ENCODE measurements at places on chromosomes 3 and 15.

- no peak for DNase-seq
Observed at GRCh38 chr15:45083223-45083622, 30.7 kb downstream of the DUOX2 start.

DNA sequence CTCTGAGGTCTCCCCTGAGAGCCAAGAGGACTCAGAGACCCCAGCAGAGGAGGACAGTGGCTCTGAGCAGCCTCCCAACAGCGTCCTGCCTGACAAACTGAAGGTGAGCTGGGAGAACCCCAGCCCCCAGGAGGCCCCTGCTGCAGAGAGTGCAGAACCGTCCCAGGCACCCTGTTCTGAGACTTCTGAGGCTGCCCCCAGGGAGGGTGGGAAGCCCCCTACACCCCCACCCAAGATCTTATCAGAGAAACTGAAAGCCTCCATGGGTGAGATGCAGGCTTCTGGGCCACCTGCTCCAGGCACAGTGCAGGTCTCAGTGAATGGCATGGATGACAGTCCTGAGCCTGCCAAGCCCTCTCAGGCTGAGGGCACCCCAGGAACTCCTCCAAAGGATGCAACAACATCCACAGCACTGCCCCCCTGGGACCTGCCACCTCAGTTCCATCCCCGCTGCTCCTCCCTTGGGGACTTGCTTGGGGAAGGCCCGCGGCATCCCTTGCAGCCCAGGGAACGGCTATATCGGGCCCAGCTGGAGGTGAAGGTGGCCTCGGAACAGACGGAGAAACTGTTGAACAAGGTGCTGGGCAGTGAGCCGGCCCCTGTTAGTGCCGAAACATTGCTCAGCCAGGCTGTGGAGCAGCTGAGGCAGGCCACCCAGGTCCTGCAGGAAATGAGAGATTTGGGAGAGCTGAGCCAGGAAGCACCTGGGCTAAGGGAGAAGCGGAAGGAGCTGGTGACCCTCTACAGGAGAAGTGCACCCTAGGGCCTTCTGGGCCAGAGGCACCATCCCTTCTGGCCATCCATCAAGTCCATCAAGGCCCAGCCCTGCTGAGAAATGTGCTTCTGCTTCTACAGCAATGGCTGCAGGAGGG is 23.6 kb downstream of the PLEKHO2 start:
- DNase-seq: no peak

- DNase-seq: no peak
Observed at GRCh38 chr3:146280864-146281263, 30.0 kb upstream of the PLSCR4 start.

DNA sequence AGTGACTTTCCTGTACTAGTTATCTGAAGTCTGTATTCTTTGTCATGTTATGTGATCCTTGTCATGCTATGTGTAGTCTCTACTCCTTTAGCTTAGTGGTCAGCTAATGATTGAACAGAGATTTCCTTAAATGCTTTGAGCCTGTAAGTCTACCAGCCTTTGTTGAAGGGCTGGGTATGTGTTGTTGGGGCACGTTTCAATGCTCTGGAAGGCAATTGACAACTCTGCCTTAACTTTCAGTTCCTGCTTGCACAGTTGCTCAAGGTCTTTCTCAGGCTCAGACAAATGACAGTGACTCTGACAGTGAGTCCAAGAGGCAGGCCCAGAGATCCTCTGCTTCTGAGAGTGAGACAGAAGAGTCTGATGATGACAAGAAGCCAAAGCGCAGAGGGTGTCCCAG is 89.3 kb downstream of the CHD2 start:
- DNase-seq: no peak

- peak; percentile 11 for DNase-seq
Observed at GRCh38 chr3:127761441-127761801, 60.9 kb downstream of the MGLL start.

DNA sequence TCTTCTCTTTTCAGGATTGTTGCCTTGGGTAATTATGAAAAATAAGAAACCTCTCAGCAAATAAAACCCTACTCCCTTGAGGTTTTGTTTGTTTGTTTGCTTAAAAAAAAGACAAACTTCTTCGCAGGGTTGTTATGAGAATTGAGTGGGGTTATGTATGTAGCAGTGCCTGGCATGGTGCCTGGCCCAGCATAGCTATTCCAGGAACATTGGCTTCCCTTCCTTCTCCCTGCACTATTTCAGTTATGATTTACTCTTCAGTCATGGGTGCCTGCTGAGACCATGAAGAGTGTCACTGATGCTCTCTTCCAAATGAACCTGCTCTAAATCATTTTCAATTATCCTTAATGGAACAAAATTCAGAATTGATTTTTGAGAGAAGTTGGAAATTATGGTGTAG is 283.5 kb upstream of the ROPN1 start:
- DNase-seq: no peak

DNA sequence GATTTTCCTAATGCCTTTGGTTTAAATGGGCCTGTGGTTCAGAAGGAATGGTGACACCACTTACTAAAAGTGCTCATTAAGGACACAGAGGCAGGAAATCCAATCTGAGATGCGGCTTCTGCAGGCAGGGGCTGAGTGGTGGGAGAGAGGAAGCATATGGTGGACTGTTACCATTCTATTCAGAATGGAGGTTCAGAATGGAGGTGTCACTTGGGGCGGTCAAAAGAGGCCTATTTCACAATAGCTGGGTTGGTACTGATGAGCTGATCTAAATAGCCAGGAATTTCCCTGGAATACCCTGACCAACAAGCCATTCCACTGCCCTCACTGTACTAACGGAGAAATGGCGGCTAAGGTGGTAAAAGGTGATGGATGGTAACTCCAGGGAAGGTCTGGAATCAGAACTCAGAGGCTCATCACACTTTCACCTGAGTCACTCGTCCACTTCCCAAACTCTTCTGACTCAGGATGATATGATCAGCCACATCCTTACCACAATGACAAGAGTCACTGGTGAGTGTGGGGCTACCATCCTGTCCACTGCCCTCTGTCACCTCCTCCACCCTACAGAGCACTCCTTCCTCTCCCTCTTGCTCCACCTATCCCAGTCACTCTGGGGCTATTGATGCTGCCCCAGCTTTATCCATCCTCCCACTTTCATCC is 15.7 kb downstream of the RFT1 start:
- DNase-seq: no peak

DNA sequence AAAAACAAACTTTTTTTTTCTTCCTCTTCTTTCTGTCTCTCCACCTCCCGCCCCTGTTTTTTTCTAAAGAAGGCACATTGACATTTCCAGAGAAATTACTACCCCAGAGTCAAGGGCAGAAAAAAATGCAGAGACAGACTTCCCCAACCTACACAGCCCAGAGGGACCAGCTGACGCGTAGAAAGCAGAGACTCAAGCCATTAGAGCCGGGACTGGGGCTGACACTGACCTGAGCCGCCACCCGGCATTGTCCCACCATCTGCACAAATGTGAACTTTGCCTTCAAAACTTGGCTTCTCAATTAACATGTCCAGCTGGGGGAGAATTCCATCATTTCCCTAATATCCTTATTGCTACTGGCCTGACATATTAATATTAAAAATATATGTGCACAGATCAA is 385.6 kb downstream of the NR2F2 start:
- no peak for DNase-seq

DNA sequence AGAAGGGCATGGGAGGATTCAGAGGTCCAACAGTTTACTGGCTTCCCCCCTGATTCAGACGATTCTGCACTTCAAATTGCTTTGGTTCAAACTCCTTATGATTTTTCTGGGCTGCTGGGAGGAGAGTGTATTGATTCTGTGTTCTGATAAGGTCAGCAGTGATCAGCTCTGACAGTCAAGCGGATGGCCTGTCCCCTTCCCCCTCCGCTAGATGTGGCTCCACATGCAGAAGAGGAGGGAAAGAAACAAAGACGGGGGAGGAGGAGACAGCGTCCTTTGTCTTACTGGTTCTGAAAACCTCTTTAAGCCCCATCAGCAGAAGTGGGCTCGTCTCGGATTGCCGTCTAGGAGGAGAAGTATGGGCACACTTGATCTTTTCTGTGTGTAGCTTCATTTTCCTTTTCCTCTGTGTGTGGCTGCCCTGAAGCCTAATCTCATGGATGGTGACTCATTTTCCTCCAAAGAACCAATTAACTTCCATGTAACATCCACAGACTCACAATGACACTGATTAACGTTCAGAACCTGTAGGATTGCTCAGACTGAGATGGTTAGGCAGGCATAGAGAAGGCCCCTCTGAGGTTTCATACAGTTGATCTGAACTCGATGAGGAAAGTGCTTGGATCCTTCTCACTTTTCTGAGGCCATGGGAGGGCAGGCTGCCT is 162.4 kb upstream of the PPP2R3A start:
- DNase-seq: no peak

DNA sequence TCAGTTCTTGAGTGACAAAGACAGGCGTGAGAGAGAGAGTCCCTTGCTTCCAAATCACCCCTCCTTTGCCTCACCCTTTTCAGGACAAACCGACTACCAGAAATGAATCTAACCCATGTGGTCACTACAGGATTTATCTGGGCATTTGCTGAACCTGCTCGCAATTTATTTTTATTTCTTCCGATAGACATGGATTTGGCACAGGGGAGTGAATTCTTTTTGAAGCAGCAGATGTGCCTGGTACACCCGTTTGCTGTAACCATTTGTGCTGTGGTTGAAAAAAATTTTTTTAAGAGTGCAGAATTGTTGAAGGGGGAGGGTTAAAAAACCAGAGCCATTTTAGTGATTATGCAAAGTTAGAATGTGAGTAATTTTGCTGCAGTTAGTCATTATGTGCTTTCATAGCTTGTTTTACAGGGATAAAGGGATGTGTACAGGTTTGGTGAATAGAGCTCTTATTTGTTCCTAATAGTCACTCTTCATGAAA is 442.0 kb downstream of the LPP start:
- DNase-seq: no peak

- peak; percentile 80 for DNase-seq
Observed at GRCh38 chr3:127822682-127823425, 539 bp upstream of the MGLL start.

GRCh38 chr15:63509955-63510940 is 5.9 kb downstream of the USP3 start:
- no peak for DNase-seq

DNA sequence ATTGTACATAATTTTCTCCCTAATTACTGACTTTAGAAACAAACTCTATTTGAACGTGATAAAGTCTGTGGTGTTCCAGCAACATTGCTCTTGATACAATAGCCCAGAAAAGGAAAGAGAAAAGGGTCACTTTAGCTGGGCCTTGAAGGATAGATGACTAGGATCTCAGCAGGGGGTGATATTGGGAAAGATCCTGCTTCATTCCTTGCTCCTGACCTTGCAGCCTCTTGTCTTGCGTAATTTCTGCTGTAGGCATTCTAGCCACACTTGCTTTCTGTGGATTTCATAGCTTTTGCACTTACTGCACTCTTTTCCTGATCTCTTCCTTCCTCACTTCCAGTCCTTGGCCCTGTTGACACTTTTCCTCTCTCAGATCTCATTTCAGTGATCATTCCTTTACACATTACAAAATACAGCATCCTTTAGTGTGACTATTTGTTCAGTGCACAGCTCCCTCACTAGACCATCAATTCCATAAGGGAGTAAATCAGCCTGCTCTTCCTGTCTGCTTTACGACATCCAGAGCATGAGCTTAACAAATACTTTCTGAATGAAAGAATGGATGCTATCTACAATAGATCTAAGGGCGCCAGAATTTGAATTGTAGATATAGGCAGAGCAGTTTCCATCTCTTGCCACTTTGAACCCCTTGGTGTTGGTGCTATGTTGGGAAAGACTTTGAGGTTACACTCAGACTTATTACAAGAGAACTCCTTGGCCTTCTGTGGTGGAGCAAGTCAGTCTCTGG is 559.6 kb upstream of the MDFIC2 start:
- no peak for DNase-seq

DNA sequence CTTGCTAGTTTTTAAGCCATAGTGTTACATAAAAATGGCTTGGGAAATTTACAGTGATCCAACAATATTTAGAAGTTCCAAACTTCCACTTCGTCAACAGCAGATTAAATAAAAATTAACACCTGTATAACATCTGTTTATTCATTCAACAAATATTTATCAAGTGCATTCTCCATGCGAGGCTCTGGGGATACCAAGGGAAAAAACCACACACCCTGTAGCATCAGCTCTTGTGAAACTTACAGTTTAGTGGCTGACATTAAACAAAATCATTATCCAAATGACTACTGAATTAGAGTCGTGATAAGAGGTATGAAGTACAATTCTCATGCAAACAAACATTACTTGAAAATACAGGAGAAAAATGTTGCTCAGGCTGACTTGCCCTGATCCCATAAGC is 122.9 kb downstream of the DLG1 start:
- no peak for DNase-seq

- DNase-seq: no peak
Observed at GRCh38 chr15:81562986-81563385, 189.0 kb upstream of the TMC3 start.

GRCh38 chr15:71678191-71678590 is 132.2 kb upstream of the NR2E3 start:
- DNase-seq: no peak

DNA sequence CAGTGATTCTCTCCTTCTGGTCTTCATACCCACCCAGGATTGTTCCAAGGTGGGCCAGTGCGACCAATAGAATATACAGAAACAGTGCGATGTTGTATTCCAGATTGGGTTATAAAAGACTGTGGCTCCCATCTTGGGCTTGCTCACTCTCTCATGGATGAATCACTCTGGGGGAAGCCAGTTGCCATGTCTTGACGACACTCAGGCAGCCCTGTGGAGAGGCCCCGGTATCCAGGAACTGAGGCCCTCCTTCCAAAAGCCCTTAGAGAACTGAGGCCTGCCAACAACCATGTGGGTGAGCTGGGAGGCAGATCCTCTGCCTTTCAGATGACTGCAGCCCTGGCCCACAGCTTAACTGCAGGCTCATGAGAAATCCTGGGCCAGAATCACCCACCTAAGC is 57.2 kb downstream of the SH3GL3 start:
- DNase-seq: no peak

- DNase-seq: no peak
Observed at GRCh38 chr3:145191543-145191942, 969.4 kb downstream of the PLOD2 start.

GRCh38 chr3:5294356-5294755 is 106.8 kb downstream of the EDEM1 start:
- no peak for DNase-seq

- DNase-seq: no peak
Observed at GRCh38 chr3:20666091-20666490, 480.1 kb upstream of the SGO1 start.

- DNase-seq: no peak
Observed at GRCh38 chr3:53817211-53817610, 29.0 kb downstream of the CHDH start.

DNA sequence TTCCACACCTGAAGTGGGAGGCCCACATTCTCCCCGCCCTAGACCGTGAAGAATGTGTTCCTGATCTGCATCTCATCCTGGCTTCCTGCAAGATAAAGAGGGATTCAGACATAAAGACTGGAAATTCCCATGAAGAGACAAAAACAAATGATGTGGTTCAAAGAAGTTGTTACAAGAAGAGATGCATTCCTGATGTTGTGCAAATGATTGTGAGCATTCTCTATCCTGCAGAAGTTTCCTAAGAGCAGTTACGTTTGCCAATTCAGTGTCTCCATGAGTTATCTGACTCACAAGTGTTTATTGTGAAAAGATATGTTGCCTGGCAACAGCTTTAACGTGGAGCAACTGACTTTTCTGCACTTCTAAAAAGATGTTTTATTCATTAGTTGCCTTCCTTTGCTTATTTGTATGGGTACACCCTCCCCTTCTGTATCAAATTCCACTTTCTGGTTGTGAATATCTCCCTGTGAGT is 107.8 kb downstream of the ZIC4 start:
- no peak for DNase-seq

All from caudate nucleus (tissue), 63 donors.